NCI-H2171 (cell line): ENCODE measurements at places on chromosomes 7 and 10.
A peak's percentile ranks its signal among the peaks of the same experiment; 100 is the strongest.

DNA sequence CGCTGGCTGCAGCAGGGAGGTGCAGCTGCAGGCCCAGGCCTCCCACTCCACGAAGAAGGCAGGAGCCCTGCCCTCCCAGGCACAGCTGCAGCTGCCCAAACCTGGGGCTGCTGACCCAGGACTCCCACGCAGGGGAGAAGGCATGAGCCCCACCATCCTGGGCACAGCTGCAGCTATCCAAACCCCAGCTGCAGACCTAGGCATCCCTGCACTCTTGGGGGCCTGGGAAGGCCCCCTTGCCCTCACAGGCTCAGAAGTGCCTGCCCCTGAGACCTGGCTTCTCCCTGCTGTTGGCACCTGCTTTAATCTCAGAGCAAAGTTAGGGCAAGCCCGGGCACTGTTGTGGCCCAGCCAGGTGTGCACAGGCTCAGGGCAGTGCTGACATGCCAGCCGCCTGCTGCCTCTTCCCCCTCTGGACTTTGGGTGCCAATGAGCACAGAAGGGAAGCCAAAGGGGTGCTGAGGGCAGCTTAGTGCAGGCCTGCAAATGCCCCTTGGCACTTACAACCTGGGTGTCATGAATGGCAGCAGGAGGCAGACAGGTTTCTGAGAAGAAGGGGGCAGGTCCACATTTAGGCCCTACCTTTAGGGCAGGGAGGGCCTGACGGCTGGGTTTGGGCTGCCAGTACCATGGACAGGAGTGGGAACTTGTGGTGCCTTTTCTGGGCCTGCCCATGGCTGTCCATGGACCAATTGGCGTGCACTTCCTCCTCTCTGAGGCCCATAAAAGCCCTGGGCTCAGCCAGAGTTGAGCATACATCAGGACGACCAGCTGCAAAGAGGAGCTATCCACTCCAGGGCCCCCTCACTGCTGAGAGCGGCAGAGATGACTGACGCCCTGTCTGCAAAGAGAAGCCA is 31.1 kb downstream of the CRTAC1 start:
- no peak for DNase-seq

- DNase-seq: no peak
Observed at GRCh38 chr10:79129361-79129997, 60.7 kb downstream of the ZMIZ1 start.

GRCh38 chr7:95527033-95527775 is 41.5 kb downstream of the ASB4 start:
- peak; percentile 45 for DNase-seq

- no peak for DNase-seq
Observed at GRCh38 chr7:2736411-2736914, 48.5 kb downstream of the AMZ1 start.

GRCh38 chr7:125984795-125985194 is 1055.2 kb upstream of the POT1 start:
- no peak for DNase-seq
